Fibroblast of skin of back (primary cell): ENCODE measurements at places on chromosomes 1 and 21.

- DNase-seq = no peak
Measured at GRCh38 chr1:237638555-237638954, 252.2 kb downstream of the ZP4 start.

GRCh38 chr1:11671544-11672286 lies 7.7 kb downstream of the FBXO6 start:
- no peak for DNase-seq

DNA sequence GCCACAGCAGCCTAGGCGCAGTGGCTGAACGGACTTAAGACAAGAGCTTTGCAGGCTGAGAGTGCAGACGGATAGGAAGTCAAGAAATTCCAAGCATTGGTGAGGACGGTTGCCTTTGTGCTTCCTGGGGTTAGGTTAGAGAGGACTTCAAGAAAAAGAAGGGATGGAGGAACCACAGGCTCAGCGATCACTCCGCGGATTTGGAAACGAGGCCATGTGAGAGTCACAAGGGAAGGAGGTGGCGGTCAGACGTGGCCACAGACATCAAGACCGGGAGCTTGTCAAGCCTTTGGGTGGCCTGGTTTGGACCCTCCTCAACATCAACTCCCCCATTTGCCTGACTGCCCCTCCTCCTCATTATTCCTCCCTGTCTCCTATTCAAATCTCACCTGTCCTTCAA lies 62.3 kb downstream of the NID1 start:
- no peak for DNase-seq

- peak; percentile 53 for DNase-seq
Measured at GRCh38 chr1:53949023-53949990, 3.2 kb downstream of the LRRC42 start.

DNA sequence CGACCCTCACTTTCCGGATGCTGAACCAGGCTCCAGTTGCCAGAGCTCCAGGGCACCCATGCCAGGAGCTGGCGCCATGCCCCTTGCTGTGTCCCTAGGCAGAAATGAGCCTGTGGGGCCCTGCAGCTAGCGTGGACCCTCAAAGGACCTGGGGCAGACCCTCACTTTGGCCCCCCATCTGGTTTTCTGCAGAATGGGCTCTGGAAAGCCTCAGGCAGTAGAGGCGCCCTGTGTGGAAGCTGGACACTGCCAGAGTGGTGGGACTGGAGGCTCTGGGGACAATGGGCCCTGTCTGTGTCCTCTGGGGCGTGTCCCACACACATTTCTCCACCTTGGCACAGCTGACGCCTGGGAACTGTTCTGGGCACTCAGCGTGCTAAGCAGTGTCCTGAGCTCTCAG lies 6.3 kb upstream of the AURKAIP1 start:
- no peak for DNase-seq

- DNase-seq = peak; percentile 38
Measured at GRCh38 chr1:31579374-31579773, 3.1 kb downstream of the TINAGL1 start.

GRCh38 chr1:239858057-239858456 lies 233.6 kb upstream of the FMN2 start:
- peak; percentile 27 for DNase-seq

GRCh38 chr1:52669696-52670095 lies 28.5 kb downstream of the COA7 start:
- DNase-seq = peak; percentile 90

GRCh38 chr1:157166590-157166989 lies 28.4 kb upstream of the ETV3 start:
- DNase-seq = no peak

DNA sequence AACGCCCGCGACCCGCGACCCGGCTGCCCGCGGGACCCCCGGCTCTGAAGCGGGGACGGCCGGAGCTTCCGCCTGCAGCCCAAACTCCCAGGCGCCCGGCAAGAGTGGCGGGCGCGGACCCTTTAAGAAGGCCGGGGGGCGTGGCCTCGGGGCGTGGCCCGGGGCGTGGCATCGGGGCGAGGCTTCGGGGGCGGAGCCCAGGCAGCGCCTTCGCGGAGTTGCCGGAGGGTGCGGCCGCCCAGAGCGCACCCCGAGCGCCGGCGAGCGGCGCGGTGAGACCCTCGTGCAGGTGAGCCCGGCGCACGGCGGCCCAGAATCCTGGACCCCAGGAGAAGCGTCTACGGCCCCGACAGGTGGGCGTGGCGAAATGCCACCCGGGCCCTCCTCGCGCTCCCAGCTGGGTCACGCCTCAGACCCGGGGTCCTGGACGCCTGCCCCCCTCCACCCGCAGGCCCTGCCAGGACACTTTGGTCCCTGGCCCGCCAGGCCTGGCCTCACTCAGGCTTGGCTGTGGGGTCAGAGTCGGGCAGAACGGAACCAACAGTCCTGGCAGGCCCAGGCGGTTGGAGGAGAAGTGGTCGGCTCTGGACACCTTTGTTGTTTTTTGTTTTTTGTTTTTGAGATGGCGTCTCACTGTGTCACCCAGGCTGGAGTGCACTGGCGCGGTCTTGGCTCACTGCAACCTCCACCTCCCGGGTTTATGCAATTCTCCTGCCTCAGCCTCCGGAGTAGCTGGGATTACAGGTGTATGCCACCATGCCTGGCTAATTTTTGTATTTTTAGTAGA lies 14.4 kb downstream of the RNF223 start:
- DNase-seq = peak; percentile 74
